Ascending aorta (tissue), 2 donors: ENCODE measurements at places on chromosomes 16 and 17.

- H3K27me3 ChIP-seq = no peaks in the 10 kb centered on the region
- no peak overlapping the region for H3K4me3 ChIP-seq
Measured at GRCh38 chr16:28478506-28479180, 6.5 kb upstream of the NPIPB7 start.

- no peaks in the 10 kb centered on the region for H3K36me3 ChIP-seq
- peak; percentile 28 for DNase-seq
- H3K4me3 ChIP-seq = peak within 1 kb of the TSS; percentile 85
- H3K27ac ChIP-seq = peak within 1 kb of the TSS; percentile 75
- H3K27me3 ChIP-seq = no peaks in the 10 kb centered on the region
Measured at GRCh38 chr16:58733671-58734458, at the start of gene GOT2. Gene GOT2, minus strand, starts transcription at chr16:58734316. Its CDS starts 88 bp downstream, at chr16:58734228.

- no peak for DNase-seq
- H3K27me3 ChIP-seq = no peaks in the 10 kb centered on the region
- H3K4me3 ChIP-seq = no peak overlapping the region
- H3K36me3 ChIP-seq = no peaks in the 10 kb centered on the region
- peak overlapping the region; percentile 95 for H3K27ac ChIP-seq
Measured at GRCh38 chr17:49570540-49571242, 5.0 kb upstream of the NXPH3 start.

DNA sequence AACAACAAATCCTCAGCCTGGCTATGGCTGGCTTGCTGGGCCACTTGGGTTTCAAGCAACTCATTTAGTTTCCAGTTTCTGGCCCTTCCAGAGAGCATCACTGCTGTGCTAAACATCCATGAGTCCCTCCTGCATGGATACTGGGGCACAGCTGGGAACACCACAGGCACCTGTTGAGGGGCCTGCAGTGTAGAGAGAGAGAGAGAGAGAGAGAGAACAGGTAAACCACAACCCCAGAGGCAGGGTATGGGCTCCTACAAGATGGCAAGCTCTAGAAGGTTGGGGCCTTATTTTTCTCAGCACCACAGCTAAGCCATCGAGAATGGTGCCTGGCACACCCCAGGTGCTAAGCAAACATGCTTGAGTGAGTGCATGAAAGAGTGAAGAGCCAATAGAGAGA lies 120.3 kb downstream of the RBFOX3 start:
- H3K27ac ChIP-seq = no peak overlapping the region
- DNase-seq = no peak
- H3K4me3 ChIP-seq = no peak overlapping the region
- H3K27me3 ChIP-seq = no peaks in the 10 kb centered on the region

- H3K4me3 ChIP-seq = no peak overlapping the region
- no peak overlapping the region for H3K27ac ChIP-seq
- DNase-seq = no peak
- no peaks in the 10 kb centered on the region for H3K27me3 ChIP-seq
- no peaks in the 10 kb centered on the region for H3K36me3 ChIP-seq
Measured at GRCh38 chr16:15907863-15908478, 19.6 kb upstream of the CEP20 start.

GRCh38 chr16:19328364-19328763 lies 42.8 kb downstream of the CLEC19A start:
- no peaks in the 10 kb centered on the region for H3K27me3 ChIP-seq
- DNase-seq = no peak
- H3K4me3 ChIP-seq = no peak overlapping the region
- H3K36me3 ChIP-seq = no peaks in the 10 kb centered on the region
- H3K4me1 ChIP-seq = no peaks in the 10 kb centered on the region

- peak overlapping the region; percentile 64 for H3K27ac ChIP-seq
- DNase-seq = no peak
- H3K36me3 ChIP-seq = no peaks in the 10 kb centered on the region
- no peaks in the 10 kb centered on the region for H3K4me1 ChIP-seq
- H3K4me3 ChIP-seq = peak overlapping the region; percentile 92
Measured at GRCh38 chr16:58393138-58393504, 850 bp downstream of the GINS3 start.

DNA sequence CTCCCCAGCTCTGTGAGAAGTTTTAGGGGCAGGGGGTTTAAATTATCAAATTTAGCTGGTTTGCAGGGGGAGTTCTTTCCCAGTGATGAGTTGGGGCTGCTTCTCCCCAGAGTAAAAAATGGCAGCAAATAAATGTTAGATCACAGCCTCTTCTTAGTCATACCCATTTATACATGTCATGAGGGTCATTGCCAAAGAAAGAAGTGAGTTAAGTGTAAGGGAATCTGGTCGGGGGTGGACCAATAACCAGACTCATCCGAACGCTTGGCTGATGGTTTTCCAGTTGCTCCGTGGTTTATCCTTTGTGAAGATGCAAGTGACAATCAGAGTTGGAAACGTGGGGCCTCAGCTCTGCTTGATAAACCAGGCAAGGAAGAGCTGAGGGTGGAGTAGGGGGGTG lies 87.1 kb downstream of the PLXDC1 start:
- no peak for DNase-seq
- H3K36me3 ChIP-seq = no peaks in the 10 kb centered on the region

DNA sequence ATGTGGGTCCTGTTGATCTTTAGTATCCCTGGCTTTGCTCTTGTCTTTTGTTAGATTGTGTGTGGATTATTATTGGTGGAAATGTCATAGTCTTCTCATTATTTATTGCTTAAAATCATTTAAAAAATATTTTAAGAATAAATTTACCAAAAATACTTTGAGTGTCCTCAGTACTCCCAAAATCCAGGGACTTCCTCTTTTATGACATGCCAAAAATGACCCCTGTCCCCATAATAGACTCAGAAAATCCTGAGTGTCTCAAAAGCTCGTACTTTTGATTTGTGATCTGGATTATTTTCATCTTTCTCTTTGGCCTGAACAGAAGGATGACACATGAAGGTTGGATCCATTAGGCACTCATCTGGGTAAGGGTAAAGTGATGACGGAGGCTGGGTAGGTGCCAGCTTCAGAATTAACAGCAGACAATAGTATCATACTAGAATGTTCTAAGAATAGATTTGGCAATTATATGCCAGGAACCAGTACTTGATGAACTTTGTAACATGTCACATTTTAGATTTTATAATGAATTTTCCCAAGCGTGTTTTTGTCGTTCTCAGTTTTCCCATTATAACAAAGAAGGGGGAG lies 602.2 kb upstream of the CDH8 start:
- H3K4me3 ChIP-seq = no peak overlapping the region
- H3K27me3 ChIP-seq = no peaks in the 10 kb centered on the region
- H3K36me3 ChIP-seq = no peaks in the 10 kb centered on the region
- H3K27ac ChIP-seq = no peak overlapping the region
- no peaks in the 10 kb centered on the region for H3K4me1 ChIP-seq

- H3K27ac ChIP-seq = no peak overlapping the region
- no peaks in the 10 kb centered on the region for H3K27me3 ChIP-seq
- no peak overlapping the region for H3K4me3 ChIP-seq
- DNase-seq = no peak
Measured at GRCh38 chr16:51019617-51020016, 131.5 kb downstream of the SALL1 start.

DNA sequence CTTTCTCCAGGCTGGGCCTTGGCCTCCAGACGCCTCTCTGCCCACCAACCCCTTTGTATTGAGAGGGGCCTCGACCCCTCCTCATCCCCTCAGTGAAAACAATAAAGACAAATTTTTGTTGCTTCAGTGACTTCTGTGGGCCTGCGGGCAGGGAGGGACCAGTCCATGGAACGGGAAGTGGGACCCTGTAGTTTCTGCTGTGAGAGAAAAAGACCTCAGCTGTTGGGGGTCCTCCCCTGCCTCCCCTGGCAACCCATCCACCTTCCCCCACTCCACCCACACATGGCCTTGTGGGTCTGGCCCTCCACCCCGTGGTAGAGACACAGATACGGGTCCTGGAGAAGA lies 3.5 kb downstream of the PPY start:
- H3K4me1 ChIP-seq = no peaks in the 10 kb centered on the region
- no peaks in the 10 kb centered on the region for H3K27me3 ChIP-seq
- H3K27ac ChIP-seq = no peak overlapping the region
- no peak for DNase-seq
- H3K4me3 ChIP-seq = no peak overlapping the region
- no peaks in the 10 kb centered on the region for H3K36me3 ChIP-seq

DNA sequence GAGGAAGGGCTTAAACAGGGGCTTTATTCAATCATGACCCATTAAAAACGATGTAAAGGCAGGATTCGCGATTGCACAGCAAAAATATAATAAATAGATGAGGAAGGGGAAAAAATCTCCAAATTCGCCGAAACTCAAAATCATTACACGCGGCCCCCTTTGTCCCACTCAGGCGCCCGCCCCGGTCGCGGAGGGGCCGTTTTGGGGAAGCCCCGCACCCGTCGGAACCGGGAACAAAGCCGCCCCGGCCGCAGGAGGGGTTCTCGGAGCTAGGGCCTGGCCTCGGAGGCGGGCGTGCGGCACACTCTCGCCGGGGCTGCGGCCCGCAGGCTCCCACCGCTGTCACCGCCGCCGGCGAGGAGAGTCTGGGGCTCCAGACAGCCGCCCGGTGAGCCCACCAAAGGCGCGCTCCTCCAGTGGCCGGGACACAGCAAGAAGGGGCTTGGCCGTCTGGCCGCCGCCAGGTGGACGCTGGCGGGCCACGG lies 521 bp downstream of the C16orf87 start:
- peaks cover 2% of the 10 kb centered on the region for H3K4me1 ChIP-seq
- H3K27ac ChIP-seq = peak overlapping the region; percentile 94
- H3K36me3 ChIP-seq = no peaks in the 10 kb centered on the region
- H3K4me3 ChIP-seq = peak overlapping the region; percentile 94
- peak; percentile 64 for DNase-seq

GRCh38 chr16:69906838-69907401 lies 44.2 kb upstream of the CLEC18A start:
- no peak overlapping the region for H3K4me3 ChIP-seq
- no peaks in the 10 kb centered on the region for H3K4me1 ChIP-seq
- peaks cover 18% of the 10 kb centered on the region for H3K36me3 ChIP-seq
- no peaks in the 10 kb centered on the region for H3K27me3 ChIP-seq

DNA sequence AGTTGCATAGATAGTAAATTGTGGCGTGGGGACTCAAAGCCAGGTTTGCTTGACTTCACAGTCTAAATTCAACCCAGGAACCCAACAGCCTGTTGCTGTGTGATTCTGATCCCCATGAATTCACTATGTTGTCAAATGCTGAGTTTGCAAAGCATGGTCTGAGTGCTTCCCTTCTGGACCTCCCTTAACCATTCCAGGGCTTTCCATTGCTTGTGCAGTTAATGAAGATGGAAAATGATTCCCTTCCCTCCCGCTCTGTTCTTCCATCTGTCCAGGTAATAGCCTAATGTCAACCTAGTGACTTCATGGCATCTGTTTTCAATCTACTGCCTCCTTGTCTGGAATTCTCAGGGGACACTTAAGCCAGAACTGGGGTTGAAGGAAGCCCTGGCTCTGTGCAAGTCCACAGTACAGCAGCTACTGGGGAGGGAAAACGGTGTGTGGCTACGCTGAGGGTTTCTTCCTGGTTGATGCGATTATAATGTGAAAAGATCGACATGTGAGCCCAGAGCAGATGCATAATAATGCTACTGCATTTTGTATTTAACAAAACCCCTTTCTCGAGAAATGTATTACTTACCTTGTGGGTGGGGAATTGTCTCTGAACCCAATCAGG lies 206.7 kb downstream of the CDH13 start:
- H3K4me1 ChIP-seq = no peaks in the 10 kb centered on the region
- no peaks in the 10 kb centered on the region for H3K27me3 ChIP-seq
- no peak overlapping the region for H3K4me3 ChIP-seq
- no peak for DNase-seq

DNA sequence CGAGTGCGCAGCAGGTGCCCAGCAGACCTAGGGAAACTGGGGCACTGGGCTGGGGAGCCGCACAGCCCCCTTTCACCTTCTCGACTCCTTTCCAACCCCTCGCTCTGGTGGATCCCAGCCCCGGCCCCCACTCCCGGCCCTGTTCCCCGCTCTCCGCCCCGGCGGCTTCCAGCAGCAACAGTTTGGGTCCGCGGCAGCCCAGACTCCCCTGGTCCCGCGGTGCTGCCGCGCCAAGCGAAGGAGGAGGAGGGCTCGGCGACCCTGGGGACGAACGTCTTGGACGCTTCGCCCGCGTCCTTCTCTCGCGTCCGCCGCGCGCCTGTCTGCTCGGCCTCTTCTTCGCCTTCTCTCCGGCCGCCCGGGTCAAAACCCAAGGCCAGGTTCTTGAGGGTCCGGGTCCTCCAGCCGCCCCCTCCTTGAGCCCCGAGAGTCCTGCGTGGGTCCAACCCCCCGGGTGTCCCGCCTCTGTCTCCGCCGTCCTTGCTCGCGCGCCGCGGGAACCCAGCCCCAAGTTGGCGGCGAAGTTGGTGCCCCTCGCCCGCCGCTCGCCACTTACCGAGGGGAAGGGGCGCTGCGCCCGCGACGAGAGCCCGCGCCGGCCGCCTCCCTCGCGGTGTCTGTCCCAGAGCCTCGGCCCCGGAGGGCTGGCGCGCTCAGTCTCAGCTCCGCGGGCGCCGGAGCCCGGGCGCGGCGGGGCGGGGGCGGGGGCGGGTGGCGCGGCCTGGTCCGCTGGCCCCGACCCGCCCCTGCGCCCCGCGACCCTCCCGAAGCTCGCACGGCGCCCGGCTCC lies 1.4 kb upstream of the GRIN2C start:
- peak overlapping the region; percentile 43 for H3K4me3 ChIP-seq
- no peak overlapping the region for H3K27ac ChIP-seq
- H3K27me3 ChIP-seq = peaks cover 12% of the 10 kb centered on the region
- no peak for DNase-seq

DNA sequence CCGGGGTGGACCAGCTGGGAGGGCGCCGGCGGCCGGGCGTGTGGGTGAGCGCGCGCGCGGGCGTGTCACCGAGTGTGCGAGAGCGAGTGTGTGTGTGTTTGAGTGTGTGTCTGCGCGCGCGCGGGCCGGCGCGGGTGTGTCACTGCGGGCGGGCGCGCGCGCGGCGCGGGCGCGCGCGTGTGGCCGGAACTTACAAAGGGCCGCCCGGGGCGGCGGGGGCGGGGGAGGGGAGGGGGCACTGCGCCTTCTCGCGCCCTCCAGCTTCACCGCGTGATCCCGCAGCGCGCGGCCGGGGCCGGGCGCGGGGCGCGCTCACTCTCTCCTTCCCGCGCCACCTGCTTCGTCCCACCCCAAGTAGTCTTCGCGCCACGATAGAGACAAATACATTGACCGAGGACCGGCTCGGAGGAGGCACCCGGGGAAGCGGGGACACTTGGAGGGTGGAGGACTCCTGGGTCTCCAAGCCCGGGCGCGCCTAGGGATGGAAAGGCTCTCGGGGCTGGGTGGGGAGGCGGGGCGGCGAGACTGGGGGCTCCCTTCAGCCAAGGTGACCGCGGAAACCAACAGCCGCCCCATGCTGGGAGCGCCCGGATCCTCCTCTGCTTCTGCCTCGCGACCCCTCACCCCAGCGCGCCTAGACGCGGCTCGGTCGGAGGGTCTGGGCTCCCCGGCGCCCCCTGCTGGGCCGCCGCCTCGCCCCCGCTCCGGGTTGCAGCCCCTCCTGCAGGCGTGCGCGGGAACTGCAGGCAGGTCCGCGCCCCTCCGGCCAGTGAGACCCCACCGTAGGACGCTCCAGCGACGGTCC lies at the start of gene SRCIN1:
SRCIN1 (minus strand) TSS at position 112 of the 805 bp plus-strand sequence. CDS start 247 bp downstream, outside the sequence.
- H3K36me3 ChIP-seq = no peaks in the 10 kb centered on the region
- DNase-seq = peak; percentile 72
- H3K4me3 ChIP-seq = peak within 1 kb of the TSS; percentile 60
- no peaks in the 10 kb centered on the region for H3K4me1 ChIP-seq
- peaks cover 29% of the 10 kb centered on the region for H3K27me3 ChIP-seq
- H3K27ac ChIP-seq = no peak within 1 kb of the TSS
